Smooth muscle cell of bladder (primary cell): ENCODE measurements at places on chromosomes 2 and 18. TPM values are rescaled to one million over a fixed set of nuclear protein-coding genes. Genes with fewer than 3 reads are reported as not detected.

TACR1 gene
- under 0.01 TPM in 2 replicates for total RNA-seq

RMC1 gene
- total RNA-seq = 27.3 and 29.8 TPM in 2 replicates

PRKCE gene
- total RNA-seq = 11.1 and 11.4 TPM in 2 replicates

PDE1A gene
- 27.2 and 42.4 TPM in 2 replicates for total RNA-seq

TANC1 gene
- total RNA-seq = 16.3 and 20.2 TPM in 2 replicates

CIAO1 gene
- 54.5 and 67.6 TPM in 2 replicates for total RNA-seq
